ENCODE measurements at places on chromosomes 2 and 18. TPM values are rescaled to one million over a fixed set of nuclear protein-coding genes. Genes with fewer than 3 reads are reported as not detected.
A peak's percentile ranks its signal among the peaks of the same experiment; 100 is the strongest.

Gene POTEC
- total RNA-seq: not detected

Gene PIGN
- total RNA-seq: 18.5 TPM

Gene SCN9A
- total RNA-seq: 0.12 TPM

Gene CCDC74B
- 0.72 TPM for total RNA-seq

Gene TWIST2
- 94.9 TPM for total RNA-seq

Gene SCN7A
- total RNA-seq: not detected

Gene IL36RN
- total RNA-seq: not detected

Gene MAP3K19
- total RNA-seq: not detected

Gene SCYGR6
- not detected for total RNA-seq

Gene COLEC11
- total RNA-seq: not detected

- DNase-seq: no peak
Observed at GRCh38 chr2:59223742-59224141, 982.6 kb upstream of the FANCL start.

- no peak for DNase-seq
Observed at GRCh38 chr2:152097801-152098495, 896 bp downstream of the CACNB4 start.

GRCh38 chr2:216909541-216910210, 49.8 kb upstream of the TNP1 start:
- DNase-seq: no peak

DNA sequence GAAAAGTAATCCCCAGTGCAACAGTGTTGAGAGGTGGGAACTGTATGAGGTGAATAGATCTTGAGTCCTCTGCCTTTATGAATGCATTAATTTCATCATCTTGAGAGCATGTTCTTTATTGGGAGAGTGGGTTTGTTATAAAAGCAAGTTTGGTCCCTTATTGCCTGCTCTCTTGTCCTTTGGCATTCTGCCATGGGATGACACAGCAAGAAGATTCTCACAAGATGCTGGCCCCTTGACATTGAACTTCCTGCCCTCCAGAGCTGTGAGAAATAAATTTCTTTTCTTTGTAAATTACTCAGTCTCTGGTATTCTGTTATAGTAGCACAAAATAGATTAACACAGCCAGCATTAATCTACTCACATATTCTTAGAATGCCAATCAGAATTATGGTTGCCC, 108.6 kb downstream of the EHBP1 start:
- DNase-seq: peak; percentile 82

DNA sequence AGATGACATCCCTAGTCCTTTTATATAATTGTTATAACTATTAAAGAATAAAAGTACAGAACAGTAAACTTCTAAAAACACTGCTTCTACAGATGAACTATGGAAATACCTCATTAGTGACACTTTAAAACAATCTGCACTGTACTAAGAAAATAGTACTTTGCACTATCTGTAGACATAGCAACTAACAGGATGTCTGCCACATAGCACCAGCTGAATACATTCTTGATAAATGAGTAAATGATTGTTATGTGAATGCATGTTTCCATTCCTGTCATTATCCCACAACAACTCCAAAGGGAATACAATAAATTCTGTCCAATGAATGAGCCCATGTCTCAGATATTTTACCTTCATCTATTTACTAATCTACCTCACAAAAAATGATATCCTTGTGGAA, 115.3 kb upstream of the SLC35G4 start:
- DNase-seq: peak; percentile 55

DNA sequence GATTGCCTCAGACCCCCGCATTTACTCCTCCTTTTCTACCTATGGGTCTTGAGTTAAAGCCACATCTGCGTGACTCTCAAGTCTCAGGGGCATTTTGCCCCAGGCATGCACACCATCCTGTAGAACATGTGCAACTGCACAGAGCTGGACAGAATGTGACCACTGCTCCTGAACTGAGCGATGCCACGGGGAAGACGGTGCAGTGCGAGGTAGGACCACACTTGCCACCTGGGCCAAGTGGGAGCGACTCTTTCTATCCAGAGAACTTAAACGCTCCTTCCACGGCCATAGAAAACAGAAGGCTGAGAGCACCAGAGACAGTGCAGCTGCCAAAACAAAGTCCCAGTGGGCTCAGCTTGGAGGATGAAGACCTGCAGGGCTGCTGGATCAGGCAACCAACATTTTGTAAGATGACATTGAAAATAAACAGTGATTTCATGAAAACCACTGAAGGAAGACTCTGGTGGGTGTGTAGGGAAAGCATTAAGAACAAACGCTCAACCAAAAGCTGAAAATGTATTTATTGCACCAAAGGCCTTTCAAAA, 149.0 kb upstream of the HDAC4 start:
- no peak for DNase-seq

- no peak for DNase-seq
Observed at GRCh38 chr18:52322307-52322706, 17.7 kb upstream of the DCC start.

GRCh38 chr2:13240789-13241487, 524.2 kb downstream of the TRIB2 start:
- DNase-seq: no peak

DNA sequence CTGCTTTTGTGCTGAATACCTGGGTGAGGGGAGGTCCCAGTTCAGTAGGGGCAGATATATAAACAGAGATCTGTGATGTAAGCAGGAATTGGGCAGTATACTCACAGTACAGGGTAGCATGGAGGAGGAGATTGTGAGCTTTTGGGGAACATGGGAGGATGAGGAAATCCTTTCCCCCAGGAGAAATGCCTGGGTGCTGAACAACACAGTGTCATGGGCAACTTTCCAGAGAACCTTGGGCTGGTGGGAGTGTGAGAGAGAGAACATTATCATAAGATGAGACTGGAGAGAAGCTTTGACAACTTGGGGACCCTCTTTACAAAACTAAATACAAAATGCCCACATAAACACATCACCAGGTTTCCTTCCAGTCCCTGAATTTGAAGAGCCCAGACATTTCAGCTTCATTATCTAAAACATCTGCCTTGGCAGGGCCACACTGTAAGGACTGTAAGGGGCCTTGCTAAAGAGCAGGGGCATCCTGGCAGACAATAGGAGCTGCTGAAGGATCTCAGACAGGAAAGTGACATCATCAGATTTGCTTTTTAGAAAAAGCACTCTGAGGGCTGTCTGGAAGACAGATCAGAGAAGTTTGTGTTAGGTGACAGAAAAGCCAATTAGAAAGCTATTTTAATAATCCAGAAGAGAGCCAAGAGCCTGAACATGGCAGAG, 303.1 kb upstream of the FBXO11 start:
- peak; percentile 40 for DNase-seq

DNA sequence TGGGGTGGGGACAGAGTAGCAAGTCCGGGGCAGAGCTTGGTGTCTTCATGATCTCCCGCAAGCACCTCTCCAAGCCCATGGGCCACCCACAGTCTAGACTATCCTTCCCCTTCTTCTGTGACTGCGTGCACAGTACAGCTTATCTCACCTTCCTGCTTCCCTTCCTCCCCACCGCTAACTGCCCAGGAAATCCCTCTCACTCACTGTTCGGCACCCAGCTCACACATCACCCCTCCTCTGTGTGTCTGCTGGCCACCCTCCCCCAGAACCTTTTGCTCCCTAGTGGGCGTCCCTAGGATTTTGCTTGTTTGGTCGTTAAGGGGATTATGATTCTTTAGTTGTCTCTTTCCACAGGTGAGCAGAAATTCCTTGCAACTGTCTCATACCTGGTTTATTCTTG, 31.5 kb upstream of the SMAD7 start:
- no peak for DNase-seq

- DNase-seq: no peak
Observed at GRCh38 chr2:114218383-114218782, 224.1 kb upstream of the DPP10 start.

GRCh38 chr18:30175621-30176225, 866.8 kb downstream of the DSC3 start:
- no peak for DNase-seq

- DNase-seq: peak; percentile 72
Observed at GRCh38 chr2:7014174-7014640, 97.0 kb downstream of the RNF144A start.

- no peak for DNase-seq
Observed at GRCh38 chr2:81235601-81236000, 931.0 kb upstream of the LRRTM1 start.

- no peak for DNase-seq
Observed at GRCh38 chr2:120685974-120686297, 49.7 kb upstream of the GLI2 start.

GRCh38 chr2:174300114-174300513, 34.6 kb upstream of the SP9 start:
- no peak for DNase-seq

- DNase-seq: no peak
Observed at GRCh38 chr2:123670286-123670685, 354.8 kb upstream of the CNTNAP5 start.

DNA sequence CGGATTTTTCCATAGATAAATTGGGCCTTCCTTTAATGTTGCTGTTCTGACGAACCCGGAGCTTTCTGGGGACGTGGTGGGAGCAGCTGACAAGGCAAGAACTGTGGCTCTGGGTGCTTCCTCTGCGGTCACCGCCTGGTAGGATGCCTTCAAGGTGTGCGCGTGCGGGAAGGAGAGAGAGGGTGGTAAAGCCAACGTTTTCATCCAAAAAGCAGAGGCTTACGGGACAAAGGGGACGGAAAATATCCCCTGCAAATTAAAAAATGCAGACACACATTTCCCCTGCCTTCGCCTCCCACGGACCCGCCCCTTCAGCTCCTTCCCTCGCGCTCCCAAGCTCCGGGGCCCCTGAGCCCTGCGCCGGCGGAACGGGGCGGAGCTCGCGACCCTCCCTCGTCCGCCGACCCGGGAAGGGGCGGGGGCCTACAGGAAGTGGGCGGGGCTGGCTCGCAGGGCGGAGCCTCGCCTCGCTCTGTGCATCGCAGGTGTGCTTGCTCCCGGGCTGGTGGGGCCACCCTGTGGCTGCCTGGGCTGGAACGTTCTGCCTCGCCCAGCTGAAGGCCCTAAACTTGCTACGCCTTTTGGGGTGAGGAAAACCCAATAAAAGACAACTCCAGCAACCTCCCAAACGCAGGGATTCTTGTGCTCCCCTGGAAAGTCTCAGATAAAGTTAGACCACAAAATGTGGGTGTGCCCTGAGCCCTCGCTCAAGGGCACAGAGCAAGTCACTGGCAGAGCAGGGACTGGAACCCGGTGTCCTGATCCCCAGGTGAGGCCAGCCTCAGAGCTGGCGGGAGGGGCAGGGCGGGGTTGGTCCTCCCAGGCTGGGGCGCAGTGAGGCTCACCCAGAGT, 25.4 kb upstream of the SLC66A3 start:
- DNase-seq: peak; percentile 31

- DNase-seq: no peak
Observed at GRCh38 chr2:211468217-211468616, 911.8 kb downstream of the CPS1 start.

DNA sequence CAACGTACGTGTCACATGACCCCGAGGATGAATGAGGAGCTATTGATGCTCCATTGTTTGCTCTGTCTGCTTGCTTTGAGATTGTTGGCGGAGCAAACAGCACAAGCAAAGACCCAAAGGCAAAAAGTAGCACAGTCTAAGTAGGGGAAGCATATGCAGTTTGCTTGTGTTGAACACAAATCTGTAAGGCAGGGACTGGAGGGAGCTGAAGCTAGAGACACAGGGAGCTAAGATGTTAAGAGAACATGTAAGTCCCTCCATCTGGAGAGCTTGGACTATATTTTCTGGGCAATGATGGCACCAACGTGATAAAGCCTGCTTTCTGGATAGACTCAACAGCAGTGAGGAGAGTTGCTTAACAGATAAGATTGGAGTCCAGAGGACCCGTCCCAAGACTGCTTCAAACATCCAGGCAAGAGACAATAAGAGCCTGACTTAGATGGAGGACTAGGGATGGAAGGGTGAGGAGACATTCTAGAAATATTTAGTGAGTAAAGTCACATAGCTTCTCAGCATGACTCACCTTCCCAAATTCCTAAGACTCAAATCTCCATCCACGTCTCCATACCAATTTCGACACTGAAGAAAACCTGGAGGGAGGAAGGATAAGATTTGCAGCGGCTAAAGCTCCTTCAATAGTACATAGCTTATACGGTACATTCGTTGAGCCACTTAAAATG, 88.1 kb upstream of the KLF7 start:
- peak; percentile 88 for DNase-seq

GRCh38 chr2:165634855-165635254, 159.2 kb downstream of the GALNT3 start:
- no peak for DNase-seq

- no peak for DNase-seq
Observed at GRCh38 chr2:37020887-37021796, 54.8 kb upstream of the STRN start.

DNA sequence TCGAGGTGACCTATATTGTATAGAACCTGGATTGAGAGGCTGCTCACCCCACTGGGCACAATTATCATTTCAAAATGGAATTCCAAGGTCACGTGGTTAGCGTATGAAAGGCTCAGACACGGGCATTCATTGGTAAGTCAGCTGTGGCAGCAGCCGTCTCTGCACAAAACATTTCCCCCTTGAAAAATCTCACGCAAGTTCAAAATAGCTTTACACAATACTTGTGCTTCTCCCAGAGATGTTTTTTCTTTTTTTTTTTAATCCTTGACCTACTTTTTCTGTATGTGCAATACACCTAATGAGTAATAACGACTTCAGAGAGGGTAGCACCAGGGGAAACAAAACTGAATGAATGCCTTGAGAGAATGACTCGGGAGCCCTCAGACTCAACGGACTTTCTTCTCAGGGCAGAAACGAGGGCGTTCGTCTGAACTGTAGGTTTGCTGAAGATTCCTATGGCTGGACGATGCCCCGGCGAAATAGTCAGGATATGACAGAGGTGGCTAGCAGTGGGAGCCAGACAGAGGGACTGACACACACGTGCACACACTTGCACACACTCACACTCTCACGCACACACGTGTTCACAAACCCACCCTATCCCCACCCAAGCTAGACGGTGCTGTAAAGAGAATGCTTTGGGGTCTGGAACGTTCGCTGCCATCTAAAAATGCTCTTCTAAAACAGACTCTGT, 77.8 kb downstream of the PDCL3 start:
- no peak for DNase-seq

GRCh38 chr2:240320204-240320993, 115.1 kb upstream of the GPC1 start:
- peak; percentile 88 for DNase-seq

Measured in RPMI7951 (cell line).